Activated CD4-positive, alpha-beta T cell treated with anti-CD3 and anti-CD28 coated beads, Interleukin-2, amount 50 U/mL, for 1 hour (primary cell): ENCODE measurements at places on chromosomes 16 and 17.

GRCh38 chr17:3544365-3544764, 13.2 kb downstream of the TRPV3 start:
- no peak for DNase-seq

- no peak for DNase-seq
Observed at GRCh38 chr17:74497471-74497870, 31.0 kb downstream of the CD300A start.

GRCh38 chr16:27327586-27327915, 13.8 kb downstream of the IL4R start:
- DNase-seq = no peak

DNA sequence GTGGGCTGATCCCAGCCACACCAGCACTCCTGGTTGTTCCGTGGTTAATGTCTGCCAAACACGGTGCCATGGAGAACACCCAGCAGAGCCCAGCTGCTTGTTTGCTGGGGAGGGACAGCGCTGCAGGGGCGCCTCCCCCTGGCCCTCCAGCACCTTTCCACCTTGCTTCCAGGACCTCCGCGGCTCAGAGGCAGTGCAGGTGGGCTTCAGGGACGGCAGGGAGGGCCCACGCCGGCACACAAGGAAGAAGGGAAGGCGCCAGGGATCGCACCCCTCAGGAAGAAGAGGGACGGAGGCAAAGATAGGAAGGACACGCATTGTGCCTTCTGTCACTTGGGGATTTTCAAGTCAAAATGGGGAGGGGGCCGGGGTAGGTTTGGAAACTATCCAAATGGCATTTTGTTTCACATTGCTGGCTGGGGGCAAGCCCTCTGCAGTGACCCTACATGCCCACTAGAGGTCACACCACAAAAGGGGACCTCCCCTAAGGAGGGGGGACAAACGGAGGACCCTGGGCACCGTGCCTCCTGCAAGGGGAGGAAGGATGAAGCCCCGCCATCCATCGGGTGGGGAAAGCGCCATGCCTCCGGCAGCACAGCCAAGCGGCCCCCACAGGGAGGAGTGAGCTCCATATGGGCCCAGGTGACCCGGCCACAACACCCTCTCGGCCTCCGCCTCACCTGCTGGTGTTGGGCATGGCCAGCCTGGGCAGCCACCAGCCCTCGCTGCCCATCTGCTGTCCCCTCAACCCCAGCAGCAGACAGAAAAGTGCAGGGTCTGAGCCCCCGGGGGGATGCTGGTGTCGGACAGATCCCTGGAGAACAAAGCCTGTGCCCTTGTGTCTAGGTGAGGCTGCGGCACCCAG, 7.5 kb upstream of the C16orf95 start:
- DNase-seq = peak; percentile 45

DNA sequence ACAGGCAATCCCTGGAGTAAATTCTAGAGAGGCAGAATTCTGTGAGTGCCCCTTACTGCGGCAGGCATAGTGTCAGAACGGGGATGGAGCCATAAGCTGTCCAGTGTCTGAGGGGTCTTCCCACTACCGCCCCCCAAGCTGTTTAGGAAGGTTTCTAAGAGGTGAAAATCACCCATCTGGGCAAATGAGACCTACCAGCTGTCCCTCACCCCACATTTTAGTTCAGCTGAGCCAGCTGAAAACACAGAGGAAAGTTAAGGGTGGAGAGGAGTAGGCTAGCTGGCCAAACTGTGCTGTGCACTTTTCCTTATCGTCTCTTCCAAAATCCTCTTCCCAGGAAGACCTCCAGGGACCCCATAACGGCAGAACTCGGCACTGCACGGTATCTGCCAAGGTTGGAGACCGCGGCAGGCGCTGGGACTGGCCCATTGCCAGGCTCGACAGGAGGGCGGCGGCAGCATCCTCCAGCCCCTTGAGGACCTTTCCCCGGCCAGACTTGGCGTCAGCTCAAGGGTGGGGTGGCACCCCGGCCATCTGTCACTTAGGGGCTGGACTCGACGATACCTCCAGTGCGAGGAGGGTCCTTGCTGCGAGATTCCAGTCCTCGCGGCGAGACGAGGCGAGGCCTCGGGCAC, 955 bp downstream of the ACLY start:
- DNase-seq = peak; percentile 31

DNA sequence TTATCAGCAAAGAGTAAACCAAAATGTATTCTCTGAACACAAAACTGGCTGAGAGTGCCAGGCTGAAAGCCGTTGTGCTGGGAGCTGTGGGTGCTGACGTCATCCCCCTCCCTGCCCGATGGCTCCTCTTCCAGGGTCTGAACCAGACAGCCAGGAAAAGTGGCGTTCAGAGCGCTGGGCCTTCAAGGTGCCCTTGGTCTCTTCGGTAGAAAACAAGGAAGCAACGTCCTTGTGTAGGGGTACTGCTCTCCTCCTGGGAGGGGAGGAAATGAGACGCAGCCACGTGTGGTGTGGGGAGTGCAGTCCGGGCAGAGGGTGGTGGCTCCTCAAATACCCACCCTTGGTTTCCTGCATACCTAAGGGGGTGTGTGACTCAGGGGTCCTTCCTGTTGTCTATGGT, 394.7 kb downstream of the SEC14L1 start:
- DNase-seq = no peak
